Stimulated activated CD4-positive, alpha-beta T cell treated with anti-CD3 and anti-CD28 coated beads, Interleukin-12 subunit alpha, Interleukin-12 subunit beta, amount 100 ng/mL, for 4 hours (primary cell): ENCODE measurements at places on chromosomes 6 and 20.

DNA sequence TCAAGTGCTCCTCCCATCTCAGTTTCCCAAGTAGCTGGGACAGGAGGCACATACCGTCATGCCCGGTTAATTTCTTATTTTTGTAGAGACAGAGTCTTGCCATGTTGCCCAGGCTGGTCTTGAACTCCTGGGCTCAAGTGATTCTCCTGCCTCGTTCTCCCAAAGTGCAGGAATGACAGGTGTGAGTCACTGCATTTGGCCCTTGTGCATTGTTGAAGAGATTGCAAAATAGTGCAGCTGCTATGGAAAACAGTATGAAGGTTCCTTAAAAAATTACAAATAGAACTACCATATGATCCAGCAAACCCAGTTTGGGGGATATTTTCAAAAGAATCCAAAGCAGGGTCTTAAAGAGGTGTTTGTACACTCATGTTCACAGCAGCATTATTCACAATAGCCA lies 69.1 kb downstream of the GJA10 start:
- no peak for DNase-seq

- DNase-seq, result no peak
These were observed 258.5 kb downstream of the KIF16B start for GRCh38 chr20:16314748-16315159.

- no peak for DNase-seq
These were observed 48.0 kb upstream of the VSX1 start for GRCh38 chr20:25129908-25130307.

DNA sequence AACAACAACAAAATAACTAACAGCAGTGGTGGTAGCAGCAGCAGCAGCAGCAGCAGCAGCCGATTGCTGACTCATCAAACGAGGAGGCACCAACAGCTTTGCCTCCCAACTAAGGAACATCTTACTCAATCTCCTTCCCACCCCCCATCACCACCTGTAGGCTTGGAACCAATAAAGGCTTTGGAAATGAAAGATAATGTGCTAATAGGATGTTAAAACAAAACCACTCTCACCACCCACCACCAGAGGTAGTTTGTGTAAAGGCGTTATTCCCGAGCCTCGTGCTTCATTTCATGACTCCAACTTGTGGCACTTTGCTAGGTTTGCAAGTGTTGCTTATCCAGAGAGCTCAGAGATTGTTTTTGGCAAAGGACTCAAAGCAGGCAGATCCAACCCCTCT lies 346.5 kb downstream of the CD83 start:
- no peak for DNase-seq

DNA sequence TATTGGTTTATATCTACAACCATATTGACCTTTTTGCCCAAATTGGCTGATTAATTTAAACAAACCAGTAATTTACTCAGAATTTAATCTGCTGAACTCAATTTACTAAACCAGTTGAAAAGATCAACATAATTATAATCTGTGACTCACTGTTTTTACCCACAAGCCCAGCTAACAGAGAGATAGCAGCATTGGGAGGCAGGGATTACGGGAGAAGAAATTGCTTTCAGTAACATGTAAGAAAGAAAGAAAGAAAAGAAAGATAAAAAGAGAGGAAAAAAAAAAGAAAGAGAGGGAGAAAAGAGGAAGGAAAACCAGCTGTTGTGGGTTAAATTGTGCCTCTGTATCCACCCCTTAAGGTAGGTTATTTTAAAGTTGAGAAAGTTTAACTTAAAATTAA lies 13.3 kb upstream of the RHAG start:
- no peak for DNase-seq

DNA sequence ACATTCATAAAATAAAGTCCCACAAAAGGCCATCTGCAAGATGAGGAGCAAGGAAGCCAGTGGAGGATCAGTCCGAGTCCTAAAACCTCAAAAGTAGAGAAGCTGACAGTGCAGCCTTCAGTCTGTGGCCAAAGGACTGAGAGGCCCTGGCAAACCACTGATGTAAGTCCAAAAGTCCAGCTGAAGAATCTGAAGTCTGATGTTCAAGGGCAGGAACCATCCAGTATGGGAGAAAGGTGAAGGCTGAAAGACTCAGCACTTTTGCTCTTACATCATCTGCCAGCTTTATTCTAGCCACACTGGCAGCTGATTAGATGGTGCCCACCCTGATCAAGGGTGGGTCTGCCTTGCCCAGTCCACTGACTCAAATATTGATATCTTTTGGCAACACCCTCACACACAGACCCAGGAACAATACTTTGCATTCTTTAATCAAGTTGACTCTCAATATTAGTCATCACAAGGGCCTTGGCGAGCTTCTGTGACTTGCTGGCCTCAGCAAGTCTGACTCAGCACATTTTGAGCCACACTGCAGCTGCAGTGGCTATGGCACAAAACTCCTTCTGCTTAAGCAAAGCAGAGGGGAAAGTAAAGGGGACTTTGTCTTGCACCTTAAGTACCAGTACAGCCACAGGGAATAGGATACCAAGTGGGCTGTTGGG lies 1370.3 kb upstream of the CITED2 start:
- no peak for DNase-seq
